ENCODE measurements at places on chromosomes 3 and 15.

DNA sequence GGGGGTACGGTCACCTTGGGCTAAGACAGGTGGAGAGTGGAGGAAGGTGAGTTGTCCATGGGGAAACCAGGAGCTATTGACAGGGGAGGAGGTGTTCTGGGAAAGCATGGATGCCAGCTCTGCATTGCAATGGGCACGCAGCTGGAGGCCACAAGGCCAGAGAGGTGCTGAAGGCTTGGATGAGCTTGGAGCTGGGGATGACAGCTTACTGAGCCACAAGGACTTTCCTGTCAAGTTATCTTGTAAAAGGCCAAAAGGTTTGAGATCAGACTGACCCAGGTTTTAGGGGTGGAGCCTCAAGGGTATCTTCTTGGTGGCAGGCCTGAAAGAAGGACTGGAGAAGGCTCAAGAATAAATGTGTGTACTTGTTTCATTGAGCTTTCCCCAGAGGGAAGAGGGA is 115.2 kb downstream of the ASB7 start:
- DNase-seq, result no peak

GRCh38 chr3:43372007-43372740 is 85.8 kb downstream of the SNRK start:
- no peak for DNase-seq

- DNase-seq, result no peak
These were observed 2.8 kb downstream of the MB21D2 start for GRCh38 chr3:192914848-192915247.

GRCh38 chr15:87167055-87167454 is 1087.4 kb downstream of the AGBL1 start:
- DNase-seq, result no peak

DNA sequence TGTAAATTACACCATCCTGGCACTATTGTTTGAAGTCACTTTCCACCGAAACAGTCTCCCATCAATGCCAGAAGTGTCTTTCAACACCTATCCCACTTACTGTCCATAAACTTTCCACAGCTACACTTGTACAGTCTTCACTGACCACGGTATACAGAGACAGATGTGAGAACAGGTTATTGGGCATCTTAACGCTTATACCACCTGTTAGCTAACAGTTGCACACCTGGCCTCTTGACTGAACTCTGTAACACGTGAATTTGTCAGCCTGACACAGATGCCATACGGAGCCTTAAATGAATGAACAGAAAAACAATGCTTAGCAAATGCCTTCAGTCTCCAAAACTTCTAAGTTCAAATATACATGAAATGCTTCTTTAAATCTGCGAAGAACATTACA is 440.5 kb downstream of the SHQ1 start:
- no peak for DNase-seq

DNA sequence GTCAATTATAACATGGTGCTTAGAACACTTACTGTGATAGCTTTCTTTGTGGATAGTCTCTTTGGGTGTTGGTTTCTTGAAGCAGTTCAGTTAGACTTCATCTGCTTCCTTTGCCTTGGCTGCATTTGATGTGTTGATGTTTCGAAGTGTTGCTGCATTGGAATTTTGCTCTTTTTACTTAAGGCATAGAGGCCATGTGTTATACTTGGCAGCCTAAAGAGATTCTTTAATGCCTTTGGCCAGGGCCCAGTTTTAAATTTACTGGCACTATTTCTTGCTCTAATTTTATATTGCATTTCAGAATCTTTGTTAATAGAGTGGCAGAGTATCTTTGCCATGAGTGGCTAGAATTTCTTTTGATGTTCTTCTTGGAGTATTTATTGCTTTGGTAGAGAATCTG is 21.2 kb downstream of the NR1D2 start:
- no peak for DNase-seq

- no peak for DNase-seq
These were observed 59.0 kb upstream of the PPARG start for GRCh38 chr3:12229896-12230295.

- DNase-seq, result no peak
These were observed 189.3 kb downstream of the NFKBIZ start for GRCh38 chr3:102038477-102039142.

DNA sequence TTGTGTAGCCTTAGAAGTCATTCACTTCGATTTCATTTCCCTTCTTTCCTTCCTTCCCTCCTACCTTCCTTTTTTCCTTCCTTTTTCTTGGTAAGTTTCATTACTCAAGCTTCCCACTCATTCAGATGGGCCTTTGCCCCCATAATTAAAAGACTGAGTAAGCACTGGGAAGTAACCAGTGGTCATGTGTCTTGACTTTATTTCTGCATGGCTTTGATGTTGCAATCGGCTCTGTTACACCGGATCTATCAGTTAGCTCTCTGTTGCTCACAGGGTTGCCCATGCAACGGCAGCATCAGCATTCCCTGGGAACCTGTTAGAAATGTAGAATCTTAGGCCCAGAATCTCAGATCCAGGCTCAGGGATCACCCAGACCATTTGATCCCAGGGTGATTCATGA is 25.6 kb upstream of the LARS2 start:
- DNase-seq, result no peak

DNA sequence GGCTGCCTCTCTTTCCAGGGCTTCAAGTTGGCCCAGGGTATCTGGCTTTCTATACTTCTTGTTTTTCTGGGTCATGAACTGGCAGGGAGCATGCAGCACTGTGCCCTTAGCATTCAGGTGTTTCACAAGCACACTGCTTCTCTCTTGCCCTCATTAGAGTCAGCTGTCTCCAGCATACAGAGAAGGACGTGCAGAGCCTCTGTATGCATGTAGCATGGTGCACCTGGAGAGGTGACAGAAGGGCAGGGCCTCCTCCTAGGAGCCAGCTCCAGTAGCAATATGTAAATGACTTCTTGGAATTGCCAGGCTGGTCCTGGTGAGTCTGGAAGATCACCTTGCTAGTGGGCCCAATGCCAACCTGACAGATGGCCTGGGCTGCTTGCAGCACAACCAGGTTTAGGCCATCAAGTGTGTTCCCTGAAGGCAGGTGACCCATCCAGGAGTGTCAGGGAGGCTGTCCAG is 44.8 kb upstream of the ATP2C1 start:
- no peak for DNase-seq

- no peak for DNase-seq
These were observed 40.2 kb downstream of the TRANK1 start for GRCh38 chr3:36904641-36905040.

- DNase-seq, result no peak
These were observed 29.1 kb downstream of the FGD5 start for GRCh38 chr3:14847613-14848541.

- DNase-seq, result no peak
These were observed 4.8 kb downstream of the VWA5B2 start for GRCh38 chr3:184234224-184234623.

GRCh38 chr3:30477149-30477921 is 129.1 kb upstream of the TGFBR2 start:
- no peak for DNase-seq

GRCh38 chr3:28207000-28207733 is 34.3 kb upstream of the CMC1 start:
- DNase-seq, result no peak

DNA sequence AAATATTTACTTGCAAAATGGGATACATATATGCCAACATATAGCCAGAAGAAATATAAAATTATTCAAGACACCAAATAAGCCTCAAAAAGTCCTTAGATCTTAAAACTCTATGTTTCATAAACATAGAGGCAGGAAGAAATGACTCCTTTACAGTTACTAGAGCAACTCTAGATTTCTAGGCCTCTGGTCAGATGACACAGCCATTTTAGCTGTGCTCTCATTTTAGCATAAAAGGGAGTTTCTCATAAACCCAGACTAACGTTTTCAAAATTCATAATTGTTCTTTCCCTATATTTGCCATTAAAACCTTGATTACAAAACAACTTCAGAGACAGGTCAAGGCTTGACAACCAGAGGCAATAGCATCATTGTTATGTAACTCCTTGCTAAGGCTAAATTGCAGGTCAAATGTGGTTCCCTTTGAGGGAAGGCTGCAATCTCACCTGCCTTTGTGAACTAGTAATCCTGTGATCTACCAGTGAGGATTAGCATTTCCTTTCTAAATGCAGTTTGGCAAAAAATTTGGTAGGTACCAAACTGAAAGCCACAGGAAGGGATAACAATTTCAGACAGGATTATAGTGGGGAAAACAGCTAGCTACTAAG is 8.2 kb downstream of the THOC7 start:
- DNase-seq, result no peak

DNA sequence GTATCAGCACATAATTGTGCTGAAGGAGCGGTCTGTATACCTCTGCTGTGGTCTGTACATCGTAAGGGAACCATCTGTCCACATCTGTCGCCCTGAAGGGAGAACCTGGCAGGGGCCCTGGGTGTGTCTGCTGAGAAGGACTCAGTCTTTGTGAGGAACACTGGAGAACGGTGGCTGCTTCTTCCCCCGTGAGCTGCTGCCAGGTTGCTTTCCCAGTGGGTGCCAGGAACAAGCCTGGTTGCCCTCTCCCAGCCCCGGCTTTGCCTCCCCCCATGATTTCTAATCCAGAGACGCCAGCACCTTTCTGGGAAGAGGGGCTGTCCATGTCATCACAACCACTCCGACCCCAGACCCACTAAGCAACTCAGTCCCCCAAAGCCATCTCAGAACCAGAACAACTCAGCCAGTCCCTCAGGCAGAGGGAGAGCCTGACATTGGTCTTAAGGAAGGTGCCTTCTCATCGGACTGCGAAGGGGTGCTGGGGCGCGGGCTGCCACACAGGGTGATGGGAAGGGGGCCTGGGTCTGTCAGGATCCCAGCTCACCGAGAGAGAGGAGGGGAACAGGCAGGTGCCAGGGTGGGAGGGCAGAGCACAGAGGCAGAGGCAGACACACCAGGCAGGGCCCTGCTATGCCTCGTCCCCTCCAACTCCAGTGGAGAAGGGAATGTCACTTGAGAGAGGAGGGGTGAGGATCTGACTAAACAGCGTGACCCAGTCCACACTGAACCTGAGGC is 8.5 kb downstream of the TNK2 start:
- no peak for DNase-seq

DNA sequence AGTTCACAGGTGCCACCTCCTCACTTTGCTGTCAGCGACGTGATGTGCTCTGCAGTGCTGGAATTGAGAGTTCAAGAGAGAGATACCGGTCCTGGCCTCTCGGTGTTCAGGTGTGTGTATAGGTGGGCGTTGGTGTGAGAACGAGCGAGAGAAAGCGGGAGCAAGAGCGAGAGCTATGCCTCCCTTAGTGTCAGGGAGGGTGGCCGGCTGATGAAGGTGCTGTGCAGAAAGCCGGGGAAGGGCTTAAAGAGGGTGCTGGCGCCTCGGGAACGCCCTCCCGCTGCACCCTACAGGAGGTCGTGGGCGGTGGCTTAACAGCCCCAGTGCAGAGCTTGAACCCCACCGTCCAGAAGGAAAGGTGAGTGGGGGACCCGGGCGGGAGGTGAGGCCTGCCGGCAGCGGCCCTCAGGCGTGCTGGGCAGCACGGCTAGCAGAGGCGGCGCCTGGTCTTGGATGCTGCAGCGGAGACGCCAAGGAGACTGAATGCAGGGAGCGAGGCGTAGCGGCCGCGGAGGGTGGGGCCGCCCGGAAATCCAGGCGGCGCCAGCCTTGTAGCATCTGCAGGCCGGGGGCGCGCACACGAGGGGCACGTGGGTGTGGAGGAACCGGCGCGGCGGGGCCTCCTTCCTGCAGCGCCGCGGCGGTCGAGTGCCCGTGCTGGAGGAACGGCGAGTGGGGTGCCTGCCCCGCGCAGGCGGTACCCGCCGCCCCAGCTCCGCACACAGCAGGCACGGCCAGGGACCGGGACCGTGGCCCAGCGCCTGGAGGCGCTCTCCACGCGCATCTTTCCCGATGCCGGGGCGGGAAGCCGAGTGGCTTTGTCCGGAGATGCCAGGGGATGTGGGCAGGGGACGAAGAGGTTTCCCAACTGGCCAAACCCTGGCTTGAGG is 246.8 kb upstream of the TOPAZ1 start:
- no peak for DNase-seq

DNA sequence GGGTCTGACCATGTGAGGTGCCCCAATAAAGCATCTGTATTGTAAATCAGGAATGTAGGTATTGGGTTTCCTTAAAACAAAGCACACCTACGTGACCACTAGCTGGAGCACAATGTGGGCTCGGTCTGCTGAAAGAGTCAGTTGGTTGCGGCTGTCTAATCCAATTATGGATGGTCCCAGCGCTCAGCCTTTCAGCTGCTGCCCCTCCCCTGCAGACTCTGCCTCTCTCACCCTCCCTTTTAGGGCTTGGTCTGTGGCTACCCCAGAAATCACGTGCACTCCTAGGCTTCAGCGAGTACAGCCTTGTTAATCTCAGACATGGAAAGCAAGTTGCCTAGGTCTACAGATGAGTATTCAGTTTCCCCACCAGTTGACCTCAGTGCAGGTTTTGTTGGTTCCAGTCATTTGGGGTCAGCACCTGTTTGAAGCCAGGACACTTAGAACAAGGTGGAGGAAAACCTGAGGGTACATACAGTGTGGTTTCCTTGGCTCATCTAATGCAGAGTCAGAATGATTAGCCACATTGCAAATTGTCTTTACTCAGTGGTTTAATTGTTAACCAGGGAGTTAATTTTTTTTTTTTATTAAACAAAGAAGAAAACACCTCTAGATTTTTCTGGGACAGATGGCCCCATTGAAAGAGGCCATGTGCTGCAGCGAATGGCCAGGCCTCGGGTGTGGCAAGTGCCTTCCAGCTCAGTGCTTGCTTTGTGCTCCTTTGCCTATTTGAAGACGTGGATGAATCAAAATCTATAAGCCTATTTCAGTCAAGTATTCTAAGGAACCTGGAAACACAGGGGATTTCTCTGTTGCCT is 137.7 kb downstream of the IGF1R start:
- no peak for DNase-seq

- no peak for DNase-seq
These were observed 156.0 kb upstream of the SOX2 start for GRCh38 chr3:181555681-181556080.

DNA sequence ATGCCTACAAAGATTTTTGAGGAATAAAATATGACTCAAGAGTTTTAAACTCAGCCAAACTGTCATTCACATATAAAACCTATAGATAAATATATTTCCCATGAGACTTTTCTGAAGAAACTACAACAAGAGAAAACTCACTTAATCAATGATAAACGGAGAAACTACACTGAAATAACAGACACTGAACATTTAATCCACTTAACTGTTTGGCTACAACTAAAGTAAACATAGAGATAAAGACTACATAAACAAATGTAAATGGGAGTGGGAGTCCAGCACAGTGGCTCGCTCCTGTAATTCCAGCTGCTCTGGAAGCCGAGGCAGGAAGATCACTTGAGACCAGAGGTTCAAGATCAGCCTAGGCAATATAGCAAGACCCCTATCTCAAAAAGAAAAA is 79.2 kb downstream of the MEX3B start:
- no peak for DNase-seq

- no peak for DNase-seq
These were observed 17.1 kb downstream of the IQCB1 start for GRCh38 chr3:121817753-121818152.

DNA sequence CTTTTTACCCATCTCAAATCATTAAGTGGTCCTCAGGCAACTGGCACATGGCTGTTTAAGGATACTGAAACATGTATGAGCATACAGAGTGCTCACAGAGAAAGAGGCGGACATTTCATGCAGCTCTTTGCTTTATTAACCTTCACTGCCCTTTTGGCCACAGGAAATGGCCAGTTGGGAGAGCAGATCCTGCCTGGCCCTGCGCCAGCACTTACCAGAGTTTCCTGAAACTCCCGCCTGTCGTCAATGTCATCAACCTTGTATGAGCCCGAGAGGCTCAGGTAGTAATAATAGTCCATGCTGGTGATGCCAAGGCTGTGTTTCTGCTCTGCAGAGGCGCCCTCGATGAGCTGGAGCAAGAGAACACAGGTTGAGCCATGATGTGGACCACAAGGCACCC is 17.8 kb downstream of the LDHAL6B start:
- DNase-seq, result no peak

Data from activated T-cell treated with anti-CD3 and anti-CD28 coated beads for 24 hours (primary cell).